ENCODE measurements at places on chromosomes 1 and 21.

DNA sequence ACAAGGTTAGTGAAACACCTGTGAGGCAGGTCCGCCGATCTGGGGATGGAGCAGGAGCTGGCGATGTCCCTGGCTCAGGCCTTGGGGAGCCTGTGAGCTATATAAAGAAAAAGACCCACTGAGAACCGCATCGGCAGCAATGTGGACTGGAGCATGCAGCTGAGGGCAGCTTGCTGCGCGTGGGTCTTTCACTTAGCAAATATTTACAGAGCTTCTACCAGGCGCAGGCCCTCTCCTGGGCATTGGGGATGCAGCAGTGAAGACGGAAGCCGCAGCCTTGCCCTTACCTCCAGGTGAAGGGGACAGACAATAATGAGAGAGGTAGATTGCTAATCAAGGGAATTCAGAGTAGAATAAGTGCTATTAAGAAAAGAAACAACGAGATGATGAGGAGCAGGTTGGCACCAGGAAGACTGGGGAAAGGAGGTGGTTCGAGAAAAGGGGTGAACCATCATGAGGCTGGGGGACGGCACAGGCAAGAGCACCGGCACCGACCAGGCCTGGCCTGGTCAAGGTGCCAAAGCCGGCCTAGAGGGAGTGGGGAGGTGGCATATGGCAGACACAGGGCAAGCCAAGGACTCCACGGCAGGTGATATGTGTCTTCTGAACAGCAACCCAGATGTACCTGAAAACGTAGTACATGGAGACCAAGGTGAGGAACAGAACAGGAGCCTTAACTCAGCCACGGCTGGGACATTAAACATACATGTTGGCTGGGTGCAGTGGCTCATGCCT, 60.7 kb upstream of the PAX7 start:
- no peak for DNase-seq

- no peak for DNase-seq
Observed at GRCh38 chr1:27634985-27635367, at the start of gene FGR. TSS of gene FGR (minus strand) at chr1:27635185. CDS start at chr1:27623916, 11,269 bp downstream.

- no peak for DNase-seq
Observed at GRCh38 chr1:2209400-2210083, 15.0 kb upstream of the FAAP20 start.

GRCh38 chr1:70222716-70223235, 1.6 kb downstream of the SRSF11 start:
- DNase-seq, result no peak

DNA sequence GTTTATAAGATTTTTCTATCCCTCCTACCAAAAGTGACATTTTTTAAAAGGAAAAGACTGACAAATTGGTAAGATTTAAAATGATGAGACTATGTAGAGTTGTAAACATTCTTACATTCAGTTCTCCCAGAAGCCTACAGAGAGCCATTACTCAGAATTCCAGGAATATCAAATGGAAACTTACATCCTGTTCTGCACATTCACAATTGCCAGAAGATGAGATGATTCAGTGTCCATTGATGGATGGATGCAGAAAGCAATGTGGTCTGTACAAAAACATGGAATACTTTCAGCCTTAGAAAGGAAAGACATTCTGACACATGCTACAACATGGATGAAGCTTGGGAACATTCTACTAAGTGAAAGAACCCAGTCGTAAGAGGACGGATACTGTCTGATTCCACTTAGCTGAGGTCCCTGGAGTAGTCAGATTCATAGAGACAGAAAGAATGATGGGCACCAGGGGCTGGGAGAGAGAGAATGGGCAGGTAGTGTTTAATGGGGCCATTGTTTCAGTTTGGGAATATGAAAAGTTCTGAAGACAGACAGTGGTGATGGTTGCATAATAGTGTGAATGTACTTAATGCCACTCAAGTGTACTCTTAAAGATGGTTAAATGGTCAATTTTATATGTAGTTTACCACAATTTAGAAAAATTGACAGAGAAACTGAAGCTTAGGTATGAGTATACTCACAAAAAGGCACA, 16.6 kb downstream of the MX1 start:
- DNase-seq, result no peak

- no peak for DNase-seq
Observed at GRCh38 chr1:112998592-112999235, 42.7 kb upstream of the SLC16A1 start.

- no peak for DNase-seq
Observed at GRCh38 chr1:2115702-2116341, 65.6 kb downstream of the PRKCZ start.

DNA sequence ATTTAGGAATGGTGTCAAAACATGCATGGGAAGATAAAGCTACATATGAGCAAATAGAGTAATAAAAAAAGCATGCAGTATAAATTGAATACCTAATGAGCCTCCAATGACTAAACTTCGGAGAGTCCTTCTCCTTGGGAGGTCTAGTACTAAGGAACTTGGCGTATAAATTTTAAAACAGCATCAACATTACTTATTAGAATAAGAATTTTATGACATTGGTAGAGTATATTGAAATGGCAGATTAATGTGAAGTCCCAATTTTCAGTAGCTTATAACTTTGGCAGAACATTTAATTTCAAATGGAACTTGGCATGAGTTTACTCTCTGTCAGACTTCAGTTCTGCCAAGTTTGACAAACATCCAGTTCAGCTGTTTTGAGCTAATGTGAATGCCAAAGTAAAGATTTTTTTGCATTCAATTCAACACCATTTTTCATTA, 104.7 kb upstream of the RGS18 start:
- DNase-seq, result no peak

GRCh38 chr1:115705085-115705951, 63.2 kb downstream of the CASQ2 start:
- no peak for DNase-seq

DNA sequence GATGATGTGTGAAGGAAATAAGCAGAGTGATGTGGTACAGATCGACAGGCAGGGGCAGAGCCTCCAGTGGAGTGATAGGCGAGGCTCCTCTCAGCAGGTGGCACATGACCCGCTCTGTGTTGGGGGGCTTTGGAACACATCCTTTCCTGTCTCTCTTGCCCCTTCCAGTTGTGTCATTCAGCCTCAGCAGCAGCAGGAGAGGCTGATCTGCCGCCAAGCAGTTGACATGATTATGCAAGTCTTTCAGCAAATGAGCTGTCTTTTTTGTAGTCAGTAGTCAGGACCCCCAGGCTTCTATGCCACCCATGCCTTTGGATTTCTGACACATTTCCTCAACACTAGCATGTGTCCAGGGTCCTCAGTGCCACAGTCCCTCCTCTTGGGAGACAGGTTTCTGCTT, 307.1 kb upstream of the C1orf174 start:
- no peak for DNase-seq

GRCh38 chr1:50929376-50929958, 30.6 kb downstream of the FAF1 start:
- DNase-seq, result no peak

DNA sequence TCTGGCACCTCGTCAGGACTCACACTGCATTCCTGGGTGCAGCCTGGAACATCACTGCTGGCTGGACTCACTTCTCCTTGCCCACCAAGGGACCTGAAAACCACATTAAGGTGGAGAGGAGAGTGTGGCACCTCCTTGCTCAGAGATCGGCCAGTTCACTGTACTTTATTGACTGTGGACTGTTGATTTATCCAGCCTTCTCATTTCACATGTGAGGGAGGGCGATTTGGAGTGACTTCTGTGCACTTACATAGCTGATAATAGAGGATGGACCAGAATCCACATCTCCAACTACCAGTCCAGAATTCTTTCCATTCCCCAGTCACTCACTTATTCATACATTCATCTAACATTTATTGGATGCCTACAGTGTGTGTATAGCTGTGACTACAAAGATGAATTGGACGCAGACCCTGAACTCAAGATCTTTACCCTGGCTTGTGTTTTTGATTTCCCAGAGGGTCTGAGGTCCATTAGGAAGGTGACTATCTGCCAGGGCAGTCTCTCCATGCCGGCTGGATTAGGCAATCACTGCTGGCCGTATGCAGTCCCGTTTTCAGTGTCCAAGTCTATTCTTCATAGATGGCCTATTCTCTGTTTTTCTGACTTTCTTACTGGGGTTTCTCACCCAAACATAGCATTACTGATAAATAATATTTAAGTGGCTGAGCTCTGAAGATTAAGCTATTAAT, 233.5 kb upstream of the SGIP1 start:
- no peak for DNase-seq

- no peak for DNase-seq
Observed at GRCh38 chr1:60133000-60133673, 59.6 kb upstream of the C1orf87 start.

- no peak for DNase-seq
Observed at GRCh38 chr1:193211539-193211938, 25.1 kb upstream of the B3GALT2 start.

GRCh38 chr1:1353389-1354151, 4.4 kb upstream of the DVL1 start:
- no peak for DNase-seq

DNA sequence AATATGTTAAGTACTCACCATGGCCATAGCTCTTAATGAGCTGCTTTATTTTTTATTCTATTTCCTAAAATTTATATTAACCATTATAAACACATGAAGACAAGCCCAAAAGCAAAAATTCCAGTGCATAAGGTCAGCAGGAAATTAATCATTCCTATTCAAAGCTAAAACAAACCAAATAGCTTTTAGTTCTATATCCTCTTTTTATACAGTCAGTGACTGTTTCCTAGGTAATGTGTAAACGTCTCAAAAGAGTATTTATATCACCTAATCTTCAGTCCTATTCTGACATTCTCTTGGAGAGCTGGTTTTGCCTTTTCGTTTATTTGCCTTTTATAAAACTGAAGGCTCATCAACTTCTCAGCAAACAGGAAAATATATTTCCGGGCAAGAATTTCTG, 4.2 kb downstream of the GOLPH3L start:
- no peak for DNase-seq

GRCh38 chr1:84884671-84885389, 8.2 kb downstream of the LPAR3 start:
- no peak for DNase-seq

GRCh38 chr1:209692745-209693504, 11.7 kb upstream of the HSD11B1 start:
- DNase-seq, result no peak

DNA sequence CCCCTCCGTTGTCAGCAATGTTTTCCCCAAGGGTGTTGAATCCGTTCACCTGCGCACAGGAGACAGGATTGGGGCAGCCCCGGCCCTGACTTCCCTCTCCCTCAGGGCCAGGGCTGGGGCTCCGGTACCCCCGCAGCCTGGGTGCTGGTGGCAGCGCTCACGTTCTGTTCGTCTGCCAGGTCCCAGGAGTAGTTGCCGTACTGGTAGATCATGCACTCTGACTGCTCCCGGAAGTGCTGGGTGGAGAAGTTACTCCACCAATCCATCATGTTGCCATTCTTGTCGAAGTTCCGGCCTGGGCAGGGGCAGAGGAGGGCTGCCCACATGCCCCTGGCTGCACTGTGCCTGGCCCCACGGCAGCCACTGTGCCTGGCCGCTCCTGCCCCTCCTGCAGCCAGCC, 6.1 kb downstream of the PRXL2B start:
- no peak for DNase-seq

DNA sequence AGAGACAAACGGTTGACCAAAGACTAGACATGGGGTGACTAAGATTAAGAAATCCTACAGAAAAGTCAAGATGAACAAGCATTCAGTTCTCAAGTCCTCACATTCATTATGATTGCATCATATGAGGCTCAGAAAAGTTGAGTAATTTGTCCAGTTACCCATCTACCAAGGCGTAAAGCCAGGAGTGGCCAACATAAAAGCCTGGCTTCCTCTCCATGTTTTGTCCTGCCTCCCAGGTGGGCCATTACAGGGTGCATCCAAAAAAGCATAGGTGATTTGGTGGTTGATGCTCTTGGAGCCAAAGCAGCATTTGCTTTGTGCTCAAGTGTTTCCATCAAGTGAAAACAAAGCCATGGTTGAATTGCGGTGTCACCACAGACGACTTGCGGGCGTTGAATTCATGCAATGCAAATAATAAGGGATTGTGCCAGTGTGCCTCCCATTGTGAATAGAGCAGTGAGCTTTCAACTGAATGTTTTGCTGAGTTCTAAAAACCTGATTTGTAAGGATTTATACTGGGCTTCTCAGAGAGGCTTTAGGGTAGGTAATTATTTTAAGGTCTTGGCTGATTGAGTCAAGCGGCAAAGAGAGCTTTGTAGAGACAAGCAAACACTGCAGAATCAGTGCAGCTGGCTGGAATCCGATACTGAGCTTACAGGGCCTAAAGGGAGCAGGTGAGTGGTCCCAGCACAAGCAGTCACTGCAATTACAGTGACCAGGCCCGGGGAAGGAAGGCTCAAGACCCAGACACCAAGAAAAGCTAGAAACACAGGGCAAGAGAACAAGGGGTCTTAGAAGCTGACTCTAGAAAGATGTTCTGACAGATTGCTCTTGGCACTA, 54.1 kb downstream of the KCNJ15 start:
- no peak for DNase-seq

DNA sequence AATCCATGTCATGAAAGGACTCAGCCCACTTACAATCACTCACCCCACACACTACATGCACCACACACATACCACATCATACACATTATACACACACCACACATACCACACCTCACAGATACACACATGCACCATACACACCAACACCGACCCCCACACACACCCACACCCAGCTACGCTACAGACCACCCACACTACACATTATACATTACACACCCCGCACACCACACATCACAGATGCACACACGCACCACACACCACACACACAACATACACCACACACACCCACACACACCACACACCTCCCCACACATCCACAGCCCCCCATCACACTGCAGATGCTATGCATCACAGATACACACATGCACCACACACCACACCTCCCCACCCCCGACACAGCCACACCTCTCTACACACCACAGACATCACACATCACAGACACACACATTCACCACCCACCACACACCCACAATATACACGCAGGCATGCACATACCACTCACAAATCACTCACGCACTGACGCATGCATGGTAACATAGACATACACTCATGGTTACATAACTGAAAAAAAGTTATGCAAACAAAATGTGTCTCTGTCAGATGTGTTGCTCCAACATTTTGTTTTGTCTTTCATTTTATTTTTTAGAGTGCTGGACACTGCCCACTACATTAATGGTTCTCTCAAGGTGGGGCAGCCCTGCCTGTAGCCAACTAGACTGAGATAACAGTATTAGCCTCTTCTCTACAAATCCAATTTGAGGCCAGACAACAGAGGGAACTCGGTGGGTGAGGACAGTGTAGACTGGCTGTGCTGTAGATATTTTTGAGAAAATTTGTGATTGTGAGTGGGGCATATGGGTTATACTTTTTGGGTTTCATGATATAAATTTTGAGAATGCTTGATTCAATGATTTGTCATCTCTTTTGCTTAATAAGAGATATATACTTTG, 15.2 kb upstream of the PGBD2 start:
- DNase-seq, result no peak
